Stimulated activated CD8-positive, alpha-beta memory T cell treated with anti-CD3 and anti-CD28 coated beads, Interleukin-4, amount 100 ng/mL, for 1 hour (primary cell): ENCODE measurements at places on chromosomes 6 and 20.

GRCh38 chr20:44536175-44536574 lies 14.3 kb upstream of the SERINC3 start:
- no peak for DNase-seq

DNA sequence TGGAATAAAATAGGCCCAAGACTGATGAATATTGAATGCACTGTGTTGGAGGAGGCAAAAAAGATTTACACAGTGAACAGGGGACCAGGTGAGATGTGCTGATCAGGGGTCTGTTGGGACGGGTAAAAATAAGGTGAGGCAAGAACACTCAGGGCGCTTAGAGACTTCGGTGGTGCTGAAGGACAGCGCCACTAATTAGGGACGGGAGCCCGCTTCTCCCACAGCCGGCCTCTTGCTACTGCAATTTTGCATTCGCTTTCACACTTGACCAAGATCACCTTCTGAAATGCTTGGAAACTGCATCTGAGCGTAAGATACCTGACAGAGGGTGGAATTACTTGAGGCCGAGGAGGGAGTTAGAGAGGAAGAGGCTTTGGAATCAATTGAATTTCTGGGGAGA lies 7.3 kb downstream of the TFAP2D start:
- DNase-seq = no peak

DNA sequence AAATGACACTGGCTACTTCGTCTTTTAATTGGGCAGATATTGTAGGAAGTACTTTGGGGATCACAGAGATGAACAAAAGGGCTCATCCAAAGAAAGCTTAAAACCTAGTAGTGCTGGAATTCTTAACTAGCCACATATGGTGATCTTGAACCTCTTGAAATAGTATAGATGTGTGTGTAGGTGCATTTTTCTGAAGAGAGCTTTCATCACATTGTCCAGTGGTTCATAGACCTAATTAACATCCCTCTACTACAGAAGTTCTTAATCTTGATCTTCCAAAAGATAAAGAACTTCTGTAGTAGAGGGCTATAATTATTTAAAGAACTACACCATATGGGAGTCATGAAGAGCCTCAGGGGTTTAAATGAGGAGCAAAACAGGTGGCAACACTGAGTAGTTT lies 2.3 kb upstream of the PRIM2 start:
- DNase-seq = no peak

GRCh38 chr6:33738153-33738552 lies 8.6 kb downstream of the IP6K3 start:
- no peak for DNase-seq

- DNase-seq = no peak
Observed at GRCh38 chr6:144006736-144007477, 1.2 kb downstream of the PLAGL1 start.

DNA sequence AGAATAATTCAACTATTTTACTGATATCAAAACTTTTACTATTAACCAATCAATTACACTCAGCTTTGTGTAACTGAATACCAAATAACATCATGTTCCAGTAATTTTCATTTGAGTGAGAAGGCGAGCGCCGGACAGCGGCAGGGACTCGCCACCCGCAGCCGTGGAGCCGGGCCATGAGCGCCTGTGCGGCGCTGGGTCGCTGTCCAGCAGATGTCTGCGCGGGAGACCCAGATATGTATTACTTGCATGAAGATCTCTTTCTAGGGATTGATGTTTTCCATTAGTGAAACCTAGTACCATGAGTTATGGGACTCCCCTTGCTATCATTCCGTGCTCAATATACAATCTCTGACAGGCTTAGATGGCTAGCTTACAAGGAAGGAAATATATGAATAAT lies 245.1 kb upstream of the PRSS16 start:
- DNase-seq = no peak

DNA sequence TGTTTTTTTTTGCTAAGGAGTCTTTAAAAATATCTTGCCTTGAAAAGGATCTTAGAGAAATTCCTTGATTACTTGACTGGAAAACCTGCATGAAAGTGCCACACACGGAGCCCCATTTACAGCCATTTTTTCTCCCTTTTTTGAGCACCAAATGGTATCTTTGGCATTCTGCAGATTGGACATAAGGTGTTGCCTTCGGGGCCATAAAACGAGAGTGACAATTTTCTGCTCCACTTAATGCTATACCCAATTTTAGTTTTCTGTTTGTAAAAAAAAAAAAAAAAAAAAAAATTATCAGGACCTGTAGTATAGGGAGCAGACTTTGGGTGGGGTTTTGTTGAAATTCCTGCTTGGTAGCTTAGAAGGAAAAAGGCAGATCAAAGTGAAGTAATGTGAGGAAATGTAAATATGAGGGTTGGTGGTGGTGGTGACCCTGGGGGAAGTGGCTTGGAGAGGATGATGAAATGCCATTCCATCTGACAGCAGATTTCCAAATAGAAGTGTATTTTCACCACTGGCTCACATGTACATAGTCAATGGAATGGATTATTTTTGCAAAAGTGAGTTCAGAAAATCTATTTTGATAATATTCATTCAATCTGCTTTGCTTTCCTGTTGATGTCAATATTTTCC lies 212.1 kb upstream of the SOX4 start:
- DNase-seq = no peak

DNA sequence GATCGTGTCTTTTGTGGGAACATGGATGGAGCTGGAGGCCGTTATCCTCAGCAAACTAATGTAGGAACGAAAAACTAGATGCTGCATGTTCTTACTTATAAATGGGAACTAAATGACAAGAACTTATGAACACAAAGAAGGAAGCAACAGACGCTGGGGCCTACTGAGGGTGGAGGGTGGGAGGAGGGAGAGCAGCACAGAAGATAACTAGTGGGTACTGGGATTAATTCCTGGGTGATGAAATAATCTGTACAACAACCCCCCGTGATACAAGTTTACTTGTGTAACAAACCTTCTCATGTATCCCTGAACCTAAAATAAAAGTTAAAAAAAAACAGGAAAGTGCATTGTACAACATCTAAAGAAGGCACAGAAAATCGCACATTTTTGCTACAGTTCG lies 59.0 kb upstream of the TMEM170B start:
- no peak for DNase-seq

DNA sequence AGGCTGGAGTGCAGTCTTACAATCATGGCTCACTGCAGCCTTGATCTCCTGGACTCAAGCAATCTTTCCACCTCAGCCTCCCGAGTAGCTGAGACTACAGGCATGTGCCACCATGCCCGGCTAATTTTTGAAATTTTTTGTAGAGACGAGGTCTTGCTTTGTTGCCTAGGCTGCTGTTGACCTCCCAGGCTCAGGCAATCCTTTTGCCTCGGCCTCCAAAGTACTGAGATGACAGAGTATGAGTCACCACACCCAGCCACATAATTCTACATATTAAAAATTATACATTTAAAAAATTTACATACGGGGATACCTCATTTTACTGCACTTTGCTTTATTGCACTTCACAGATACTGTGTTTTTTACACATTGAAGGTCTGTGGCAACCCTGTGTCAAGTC lies 115.1 kb downstream of the MAN1A1 start:
- DNase-seq = no peak

DNA sequence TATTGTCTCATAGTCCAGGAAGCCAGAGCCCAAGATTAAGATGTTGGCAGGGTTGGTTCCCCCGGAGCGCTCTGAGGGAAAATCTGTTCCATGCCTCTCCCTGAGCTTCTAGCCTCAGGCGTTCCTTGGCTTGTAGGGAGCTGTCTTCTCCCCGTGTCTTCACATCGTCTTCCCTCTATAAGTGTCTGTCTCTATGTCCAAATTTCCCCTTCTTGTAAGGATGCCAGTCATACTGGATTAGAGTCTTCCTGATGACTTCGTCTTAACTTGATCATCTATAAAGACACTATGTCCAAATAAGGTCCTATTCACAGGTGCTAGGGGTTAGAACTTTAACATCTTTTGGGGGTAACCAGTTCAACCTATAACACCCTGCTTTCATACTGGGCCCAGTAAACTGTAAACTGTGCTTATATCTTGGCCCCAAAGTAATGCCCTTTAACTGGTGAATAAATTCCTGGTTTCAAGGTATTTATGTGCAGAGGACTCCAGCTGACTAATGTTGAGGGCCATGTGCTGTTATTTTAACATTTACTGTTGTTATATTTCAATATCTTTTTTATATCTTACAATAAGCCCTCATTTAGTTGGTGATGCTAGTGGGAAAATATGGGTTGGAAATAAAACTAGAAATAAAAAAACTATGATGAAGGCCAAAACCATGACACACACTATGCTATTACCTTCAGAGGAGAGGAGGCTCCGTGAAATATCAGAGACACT lies 101.7 kb upstream of the IYD start:
- DNase-seq = no peak

GRCh38 chr6:122712448-122713137 lies 66.9 kb upstream of the FABP7 start:
- DNase-seq = no peak

DNA sequence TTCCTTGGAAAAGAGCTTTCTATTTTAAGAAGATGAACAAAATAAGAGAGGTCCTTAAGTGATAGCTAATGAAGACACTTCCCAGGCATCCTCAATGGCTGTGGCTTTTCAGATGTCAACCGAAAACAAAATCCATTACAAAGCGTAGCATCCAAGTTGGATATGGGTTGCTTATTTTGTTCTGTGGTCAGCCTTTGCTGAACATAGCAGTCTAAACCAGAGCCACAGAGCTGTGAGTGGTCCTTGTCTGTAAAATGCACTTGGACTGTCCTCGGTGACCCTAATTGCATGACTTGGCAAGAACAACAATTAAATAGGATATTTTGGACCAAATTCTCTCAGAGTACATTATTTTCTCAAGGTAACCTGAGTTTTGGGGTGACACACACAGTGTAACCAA lies 10.4 kb upstream of the BFSP1 start:
- DNase-seq = no peak

DNA sequence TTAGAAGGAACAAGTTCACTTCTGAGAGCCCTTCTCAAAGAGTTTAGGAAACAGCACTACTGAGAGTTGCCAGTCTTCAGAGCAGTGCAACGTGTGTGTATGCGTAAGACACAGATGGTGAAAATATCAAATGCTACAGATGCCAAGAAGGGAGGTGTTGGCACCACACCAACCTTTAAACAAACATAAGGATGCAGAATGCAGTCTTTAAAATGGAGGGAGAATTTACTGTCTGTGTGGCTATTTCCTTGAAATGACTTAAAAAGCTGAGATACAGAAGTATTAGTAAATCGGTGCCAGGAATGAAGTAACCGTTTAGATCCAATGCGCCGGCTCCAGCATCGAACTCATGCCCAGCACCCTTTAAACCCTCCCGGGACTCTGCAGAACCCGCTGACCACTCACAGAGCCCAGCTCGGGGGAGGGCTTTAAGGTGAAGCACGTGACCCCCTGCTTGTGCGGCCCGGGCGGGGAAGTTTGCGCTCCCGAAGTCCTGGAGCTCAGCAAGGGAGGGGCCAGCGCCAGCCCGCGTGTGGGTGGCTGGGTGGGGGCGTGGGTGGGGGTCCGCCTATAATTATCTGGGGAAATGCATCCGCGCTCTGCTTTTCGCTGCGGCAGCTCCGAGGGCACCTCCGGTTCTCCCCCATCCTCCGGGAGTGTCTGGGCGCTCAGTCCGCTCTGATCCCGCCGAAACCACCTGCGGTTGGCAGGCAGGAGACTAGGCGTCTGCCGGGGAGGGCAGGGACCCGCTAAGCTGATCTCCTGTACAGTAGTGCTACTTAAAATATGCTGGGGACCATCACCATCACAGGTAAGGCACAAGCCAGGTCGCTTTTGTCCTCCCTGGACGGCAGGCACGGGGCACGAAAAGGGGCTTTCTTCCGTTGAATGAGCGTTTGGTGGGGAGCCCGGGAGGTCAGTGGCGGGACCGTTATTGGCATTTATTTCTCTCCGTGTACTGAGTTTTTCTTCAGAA lies 66.0 kb downstream of the ZBTB2 start:
- DNase-seq = no peak

DNA sequence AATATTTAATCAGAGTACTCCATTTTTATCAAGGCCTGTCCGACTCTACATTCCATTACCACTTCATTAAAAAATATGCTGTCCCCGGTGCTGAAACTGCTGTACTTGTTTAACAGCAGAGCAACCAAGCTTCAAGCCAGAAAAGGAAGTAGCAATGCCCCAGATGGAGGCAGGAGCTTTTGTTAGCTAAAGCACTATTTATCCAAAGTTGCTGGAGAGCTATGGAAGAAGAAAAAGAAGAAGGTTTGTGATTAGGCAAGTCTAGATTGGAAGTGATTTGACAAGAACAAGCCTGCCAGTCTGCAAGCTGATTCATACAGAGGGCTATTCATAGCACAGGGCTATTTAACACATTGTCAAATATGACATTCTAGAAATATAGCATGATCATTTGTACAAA lies 160.9 kb upstream of the SPTLC3 start:
- DNase-seq = no peak

DNA sequence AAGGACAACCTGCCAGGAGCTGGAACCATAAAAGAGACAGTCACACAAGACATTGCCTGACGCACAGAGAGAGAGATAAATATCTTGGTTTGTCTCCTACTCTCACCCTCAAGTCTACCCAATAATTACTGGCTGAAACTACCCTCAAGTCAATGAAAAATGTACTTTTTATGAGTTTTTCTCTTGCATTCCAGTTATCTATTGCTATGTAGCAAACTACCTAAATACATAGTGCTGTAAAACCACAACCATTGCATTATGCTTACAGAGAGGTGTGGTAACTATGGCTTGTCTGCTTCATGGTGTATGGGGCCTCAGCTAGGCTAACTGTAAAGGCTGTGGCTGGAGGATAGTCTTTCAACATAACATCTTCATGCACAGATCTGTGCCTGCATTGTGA lies 247.8 kb downstream of the HAO1 start:
- no peak for DNase-seq

DNA sequence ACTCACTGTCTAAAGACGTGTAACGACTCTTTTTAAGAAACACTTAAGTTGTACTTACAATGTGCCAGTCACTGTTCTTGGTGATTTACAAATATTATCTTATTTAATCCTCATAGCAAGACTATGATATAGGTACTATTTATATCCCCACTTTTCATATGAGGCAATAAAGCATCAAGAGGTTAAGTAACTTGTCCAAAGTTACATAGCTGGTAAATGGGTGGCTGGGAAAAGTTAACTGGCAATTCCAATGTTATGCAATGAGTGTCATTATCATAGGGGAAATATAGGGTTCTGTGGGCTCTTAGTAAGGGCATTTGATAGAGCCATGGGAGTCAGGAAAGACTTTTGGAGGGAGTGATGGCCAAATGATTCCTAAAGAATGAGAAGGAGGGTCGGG lies 21.4 kb upstream of the RIPOR2 start:
- DNase-seq = no peak

DNA sequence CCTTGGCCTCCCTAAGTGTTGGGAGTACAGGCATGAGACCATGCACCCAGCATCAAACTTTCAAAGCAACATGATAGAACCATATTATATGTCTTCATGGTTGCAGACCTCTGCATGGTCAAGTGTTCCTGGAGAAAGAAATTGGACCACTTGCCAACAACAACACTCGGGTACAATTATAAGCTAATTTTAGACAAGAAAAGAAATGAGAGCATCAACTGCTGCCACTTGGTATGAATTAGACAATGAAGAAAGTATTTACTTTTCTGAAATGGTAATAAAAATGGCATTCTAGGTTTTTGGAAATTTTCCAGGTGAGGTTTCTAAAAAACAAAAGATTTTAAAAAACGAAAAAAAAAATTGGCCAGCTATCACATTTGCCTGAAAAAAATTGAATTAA lies 7.7 kb upstream of the PM20D2 start:
- no peak for DNase-seq

GRCh38 chr20:23126281-23127061 lies 40.3 kb upstream of the CD93 start:
- no peak for DNase-seq

- no peak for DNase-seq
Observed at GRCh38 chr6:10419749-10420545, 5.1 kb upstream of the TFAP2A start.
